ENCODE measurements at places on chromosomes 4 and X. TPM values are rescaled to one million over a fixed set of nuclear protein-coding genes. Genes with fewer than 3 reads are reported as not detected.

Gene TEC
- total RNA-seq, result 1.1 TPM

Gene ATP2B3
- 0.07 TPM for total RNA-seq

Gene DKK2
- not detected for total RNA-seq

Gene MBTPS2
- 10.7 TPM for total RNA-seq

Gene POLA1
- 27.2 TPM for total RNA-seq

Gene ZNF718
- 11.3 TPM for total RNA-seq

Gene RENBP
- total RNA-seq, result 24.8 TPM

Gene PCDH18
- 0.15 TPM for total RNA-seq

Gene SYP
- 3.3 TPM for total RNA-seq

Gene GPR82
- 0.12 TPM for total RNA-seq

Gene ABLIM2
- 0.56 TPM for total RNA-seq

Gene LYAR
- total RNA-seq, result 32.7 TPM

Gene ACOX3
- total RNA-seq, result 15.9 TPM

Gene USP17L18
- total RNA-seq, result not detected

Gene SOD3
- not detected for total RNA-seq

Gene SERPINA7
- total RNA-seq, result not detected

Gene GLOD5
- not detected for total RNA-seq

Gene PDGFC
- not detected for total RNA-seq

Gene TEX13D
- total RNA-seq, result not detected

Gene CETN2
- total RNA-seq, result 10.0 TPM

Gene ADAMTS3
- not detected for total RNA-seq

All from T-helper 1 cell treated with Interleukin-12 subunit alpha and Interleukin-12 subunit beta and Interleukin-4 antibody, amounts not matched to agents 30 ng/mL and 1 ng/mL, for 36 hours (primary cell).